ENCODE measurements at places on chromosomes 4 and X.

DNA sequence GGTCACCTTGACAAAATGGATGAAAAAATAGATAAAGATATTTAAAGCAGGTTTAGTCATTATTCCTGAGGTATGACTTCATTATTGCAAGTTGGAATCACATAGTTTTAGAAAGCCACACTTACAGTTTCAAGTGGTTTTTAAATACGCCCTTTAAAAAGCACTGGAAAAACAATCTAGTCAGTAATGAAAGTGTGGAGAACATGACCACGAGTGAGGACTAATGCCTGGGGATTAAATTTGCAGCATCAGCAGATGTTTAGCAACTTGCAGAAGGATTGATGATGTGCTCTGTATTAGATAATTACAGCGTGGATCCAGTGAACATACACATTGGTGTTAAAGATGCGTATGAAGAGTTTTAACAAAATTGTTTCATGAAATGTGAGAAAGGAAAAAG, 5.9 kb downstream of the SPARCL1 start:
- DNase-seq, result no peak

DNA sequence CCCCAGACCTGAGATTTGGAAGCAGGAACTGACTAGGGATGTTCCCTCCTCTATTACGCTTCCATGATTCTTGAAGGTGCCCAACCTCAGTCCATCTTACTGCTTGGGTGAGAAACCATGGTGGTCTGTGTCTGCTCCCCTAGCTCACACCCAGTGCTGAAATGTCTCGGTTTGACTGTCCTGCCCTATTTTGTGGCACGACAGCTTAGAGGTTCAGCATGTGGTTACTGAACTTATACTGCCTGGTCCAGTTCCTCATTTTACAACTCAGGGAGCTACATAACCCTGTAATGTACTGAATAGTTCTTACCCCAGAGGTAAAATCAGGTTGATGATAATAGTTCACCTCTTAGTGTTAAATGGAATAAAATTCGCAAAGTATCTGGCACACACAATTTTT, 203.1 kb downstream of the RBM46 start:
- DNase-seq, result no peak

DNA sequence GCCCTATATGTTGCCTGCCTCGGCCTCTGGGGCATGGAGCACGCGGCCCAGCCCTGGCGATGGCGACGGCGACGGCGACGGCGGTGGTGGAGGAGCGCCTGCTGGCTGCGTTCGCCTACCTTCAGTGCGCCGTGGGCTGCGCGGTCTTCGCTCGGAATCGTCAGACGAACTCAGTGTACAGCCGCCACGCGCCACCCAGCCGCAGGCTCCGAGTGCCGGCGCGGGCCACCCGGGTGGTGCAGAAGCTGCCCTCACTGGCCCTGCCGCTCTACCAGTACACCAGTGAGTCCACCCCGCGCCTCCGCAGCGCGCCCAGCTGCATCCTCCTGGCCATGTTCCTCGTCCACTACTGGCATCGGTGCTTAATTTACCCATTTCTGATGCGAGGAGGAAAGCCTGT, 83.7 kb upstream of the F9 start:
- DNase-seq, result no peak

- no peak for DNase-seq
These were observed 559.3 kb upstream of the ZFP42 start for GRCh38 chr4:187436251-187436650.

- no peak for DNase-seq
These were observed 470.5 kb upstream of the MAGEB18 start for GRCh38 chrX:25667681-25668080.

Measured in AG10803 (cell line).